HFF-Myc (cell line): ENCODE measurements at places on chromosomes 4 and X.

GRCh38 chr4:122612540-122612939 is 8.3 kb downstream of the IL21 start:
- DNase-seq = no peak

GRCh38 chr4:15239866-15240265 is 188.0 kb upstream of the C1QTNF7 start:
- peak; percentile 46 for DNase-seq

GRCh38 chr4:168717847-168718246 is 221.0 kb downstream of the PALLD start:
- no peak for DNase-seq

- DNase-seq = no peak
These were observed 3.9 kb upstream of the GLRB start for GRCh38 chr4:157072002-157072401.

GRCh38 chrX:44693255-44693654 is 150.6 kb upstream of the DUSP21 start:
- DNase-seq = no peak

GRCh38 chr4:128684016-128684415 is 125.5 kb upstream of the JADE1 start:
- no peak for DNase-seq

DNA sequence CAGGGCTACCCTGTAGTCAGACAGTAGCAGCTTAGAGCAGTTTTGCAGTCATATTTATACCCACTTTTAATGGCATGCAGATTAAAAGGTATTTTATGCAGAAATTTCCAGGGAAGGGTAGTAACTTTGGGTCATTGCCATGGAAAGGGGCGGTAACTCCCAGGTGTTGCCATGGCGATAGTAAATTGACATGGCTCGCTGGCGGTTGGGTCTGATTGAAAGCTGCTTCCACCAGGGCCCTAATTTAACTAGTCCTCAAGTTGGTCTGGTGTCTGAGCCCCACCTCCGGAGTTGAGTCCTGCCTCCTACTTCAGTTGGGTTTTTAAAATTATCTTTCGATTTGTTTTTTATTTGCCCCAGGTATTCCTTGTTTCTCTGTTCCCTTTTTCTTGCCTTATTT is 70.1 kb downstream of the NAA11 start:
- DNase-seq = no peak

- no peak for DNase-seq
These were observed 36.4 kb downstream of the DHX15 start for GRCh38 chr4:24547979-24548378.

DNA sequence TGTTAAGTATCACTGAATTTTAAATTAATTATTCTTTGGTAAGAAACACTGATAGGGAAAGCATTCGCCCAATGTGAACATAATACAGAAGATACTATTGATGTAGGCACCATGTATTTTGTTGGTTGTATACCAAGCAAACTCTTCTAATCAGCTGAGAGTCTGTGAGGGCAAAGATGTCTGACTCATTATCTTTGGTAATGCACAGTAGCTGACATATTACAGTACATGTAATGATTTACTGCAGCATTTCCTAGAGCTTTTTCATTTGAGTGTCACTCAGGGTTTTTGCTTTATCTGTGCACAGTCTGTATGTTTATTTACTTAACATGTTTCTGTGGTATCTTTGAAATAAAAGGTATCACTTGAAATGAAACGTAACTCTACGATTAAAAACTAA is 49.2 kb downstream of the CENPVL3 start:
- no peak for DNase-seq

DNA sequence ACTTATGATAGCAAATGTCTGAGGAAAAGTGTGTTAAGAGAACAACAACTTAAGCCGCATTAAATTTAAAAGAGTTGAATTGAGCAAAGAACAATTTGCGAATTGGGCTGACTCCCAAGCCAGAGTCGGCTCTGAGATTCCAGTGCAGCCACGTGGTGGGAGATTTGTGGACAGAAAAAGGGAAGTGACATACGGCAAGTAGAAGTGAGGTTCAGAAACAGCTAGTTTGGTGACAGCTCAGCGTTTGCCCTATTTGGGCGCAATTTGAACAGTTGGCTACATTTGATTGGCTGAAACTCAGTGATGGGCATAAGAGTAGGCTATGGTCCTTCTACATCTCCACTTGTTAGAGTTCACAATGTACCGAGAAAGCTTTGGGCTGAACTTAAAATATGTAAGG is 124.0 kb downstream of the PRKX start:
- DNase-seq = no peak

- DNase-seq = no peak
These were observed 2.8 kb upstream of the PCDH7 start for GRCh38 chr4:30717208-30718020.

GRCh38 chrX:79139446-79139845 is 5.0 kb upstream of the GPR174 start:
- DNase-seq = no peak

DNA sequence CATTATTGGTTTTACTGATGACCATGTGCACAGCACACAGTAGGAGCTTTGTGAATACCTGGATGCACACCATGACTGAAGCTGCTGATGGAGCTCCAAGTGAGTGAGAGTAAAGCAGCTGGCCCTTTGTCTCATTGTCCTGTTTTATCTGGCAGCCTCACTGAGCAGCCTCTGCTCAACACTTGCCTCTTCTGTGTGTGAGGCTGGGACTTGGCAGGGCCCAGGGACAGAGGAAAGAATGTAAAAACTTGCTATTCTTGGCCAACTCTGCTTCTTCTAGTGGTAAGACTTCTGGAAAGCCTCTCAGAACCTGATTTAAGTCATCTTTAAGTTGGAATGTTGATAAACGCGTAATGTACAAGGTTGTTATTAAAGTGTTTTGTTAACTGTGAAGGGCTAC is 61.4 kb downstream of the BEX1 start:
- DNase-seq = no peak

DNA sequence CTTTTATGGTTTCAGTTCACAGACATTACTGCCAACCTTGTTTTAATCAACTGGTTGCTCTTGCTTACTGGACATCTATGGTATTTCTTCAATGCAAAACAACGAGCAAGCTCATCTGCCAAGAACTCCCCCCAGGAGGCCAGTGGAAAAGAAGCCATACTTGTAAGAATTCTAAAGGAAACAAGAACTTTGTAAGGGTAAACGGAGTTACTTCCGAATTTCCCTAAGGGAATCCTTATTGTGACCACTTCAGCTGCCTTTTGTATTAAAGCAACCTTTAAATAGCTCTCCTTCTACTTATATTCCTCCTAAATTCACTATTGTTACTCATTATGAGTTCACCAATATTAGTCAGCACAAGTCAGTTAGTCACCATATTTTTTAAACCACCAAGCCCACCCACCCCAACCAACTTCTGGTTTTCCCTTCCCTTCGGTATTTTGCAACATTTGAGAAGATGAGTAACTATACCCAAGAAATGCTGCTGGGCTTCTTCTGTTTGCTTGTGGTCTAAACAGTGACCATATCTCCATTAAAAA is 602.8 kb upstream of the DIPK2B start:
- DNase-seq = peak; percentile 48

DNA sequence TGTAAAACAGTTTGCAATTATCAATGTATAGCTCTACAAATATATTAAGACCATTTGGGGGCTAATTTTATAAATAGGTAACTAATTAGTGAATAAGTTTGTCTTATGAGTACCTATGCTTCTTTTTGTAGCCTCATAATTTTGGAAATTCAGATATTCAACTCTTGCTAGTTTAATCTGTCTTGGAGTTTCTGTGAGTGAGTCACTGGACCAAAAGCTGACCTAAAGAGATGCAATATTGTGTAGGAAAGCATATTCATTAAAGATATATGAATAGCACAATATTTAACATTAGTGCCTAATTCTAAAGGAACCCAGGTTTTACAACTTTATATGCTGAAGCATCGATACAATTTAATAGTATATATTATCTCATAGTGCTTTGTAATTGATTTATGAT is 161.3 kb upstream of the PCDH18 start:
- no peak for DNase-seq

- DNase-seq = no peak
These were observed 1.8 kb downstream of the CAMK2D start for GRCh38 chr4:113759696-113760093.

DNA sequence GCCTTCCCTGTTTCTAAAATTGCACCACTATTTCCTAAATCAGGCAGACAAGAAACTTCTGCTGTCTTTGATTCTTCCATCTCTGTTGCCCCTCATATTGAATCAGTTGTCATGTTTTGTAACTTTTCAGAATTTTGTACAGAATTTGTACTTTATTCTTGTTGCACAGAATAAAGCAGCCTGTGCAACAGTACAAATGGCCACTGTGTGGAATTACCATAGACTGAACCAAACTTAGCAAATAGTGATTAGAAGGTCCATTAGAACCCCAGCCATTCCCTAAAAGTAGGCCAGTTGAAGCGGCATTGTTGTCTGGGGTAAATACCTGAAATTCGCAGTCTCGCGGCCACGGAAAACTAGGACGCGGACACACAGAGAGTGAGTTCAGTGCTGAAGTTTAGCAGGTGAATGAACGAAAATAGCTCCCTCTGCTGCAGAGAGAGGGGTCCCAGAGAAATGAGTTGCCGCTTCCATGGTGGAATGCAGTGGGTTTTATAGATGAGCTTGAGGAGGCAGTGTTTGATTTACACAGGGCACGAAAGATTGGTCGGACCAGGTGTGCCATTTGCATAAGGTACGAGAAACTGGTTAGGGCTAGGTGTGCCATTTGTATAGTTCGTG is 71.8 kb downstream of the C4orf33 start:
- no peak for DNase-seq

DNA sequence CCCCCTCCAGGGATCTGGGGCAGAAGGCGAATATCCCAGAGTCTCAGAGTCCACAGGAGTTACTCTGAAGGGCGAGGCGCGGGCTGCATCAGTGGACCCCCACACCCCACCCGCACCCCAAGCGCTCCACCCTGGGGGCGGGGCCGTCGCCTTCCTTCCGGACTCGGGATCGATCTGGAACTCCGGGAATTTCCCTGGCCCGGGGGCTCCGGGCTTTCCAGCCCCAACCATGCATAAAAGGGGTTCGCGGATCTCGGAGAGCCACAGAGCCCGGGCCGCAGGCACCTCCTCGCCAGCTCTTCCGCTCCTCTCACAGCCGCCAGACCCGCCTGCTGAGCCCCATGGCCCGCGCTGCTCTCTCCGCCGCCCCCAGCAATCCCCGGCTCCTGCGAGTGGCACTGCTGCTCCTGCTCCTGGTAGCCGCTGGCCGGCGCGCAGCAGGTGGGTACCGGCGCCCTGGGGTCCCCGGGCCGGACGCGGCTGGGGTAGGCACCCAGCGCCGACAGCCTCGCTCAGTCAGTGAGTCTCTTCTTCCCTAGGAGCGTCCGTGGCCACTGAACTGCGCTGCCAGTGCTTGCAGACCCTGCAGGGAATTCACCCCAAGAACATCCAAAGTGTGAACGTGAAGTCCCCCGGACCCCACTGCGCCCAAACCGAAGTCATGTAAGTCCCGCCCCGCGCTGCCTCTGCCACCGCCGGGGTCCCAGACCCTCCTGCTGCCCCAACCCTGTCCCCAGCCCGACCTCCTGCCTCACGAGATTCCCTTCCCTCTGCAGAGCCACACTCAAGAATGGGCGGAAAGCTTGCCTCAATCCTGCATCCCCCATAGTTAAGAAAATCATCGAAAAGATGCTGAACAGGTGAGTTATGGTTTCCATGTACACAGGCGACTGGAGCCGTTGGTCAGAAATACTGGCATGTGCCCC is at the start of gene CXCL1:
CXCL1 (plus strand) TSS at position 264 of the 926 bp plus-strand sequence; CDS start at position 342, 78 bp downstream.
- no peak for DNase-seq

GRCh38 chr4:147157860-147158701 is 212.4 kb upstream of the TTC29 start:
- no peak for DNase-seq

- DNase-seq = peak; percentile 6
These were observed 39.8 kb upstream of the ATOH1 start for GRCh38 chr4:93788712-93789111.

GRCh38 chrX:139932901-139933796 is at the start of gene ATP11C:
Gene ATP11C (minus strand): TSS chrX:139933053. CDS start chrX:139932042, 1,011 bp downstream.
- peak; percentile 38 for DNase-seq

- no peak for DNase-seq
These were observed 160.6 kb upstream of the WDFY3 start for GRCh38 chr4:85126991-85127591.
